ENCODE measurements at places on chromosomes 1 and 21. TPM values are rescaled to one million over a fixed set of nuclear protein-coding genes. Genes with fewer than 3 reads are reported as not detected.

- peak overlapping the region; percentile 2 for H3K4me3 ChIP-seq
- H3K27ac ChIP-seq = no peak overlapping the region
- H3K4me1 ChIP-seq = peaks cover 15% of the 10 kb centered on the region
- no peaks in the 10 kb centered on the region for H3K36me3 ChIP-seq
These were observed 126.3 kb downstream of the HIVEP3 start for GRCh38 chr1:41792485-41792770.

Gene VHLL
- total RNA-seq = not detected

Gene RGS8
- total RNA-seq = not detected

Gene RCSD1
- 140 TPM for total RNA-seq
